Inflammatory macrophage (primary cell): ENCODE measurements at places on chromosomes 5 and 9.

- DNase-seq: no peak
These were observed 2.0 kb downstream of the QSOX2 start for GRCh38 chr9:136243631-136244030.

DNA sequence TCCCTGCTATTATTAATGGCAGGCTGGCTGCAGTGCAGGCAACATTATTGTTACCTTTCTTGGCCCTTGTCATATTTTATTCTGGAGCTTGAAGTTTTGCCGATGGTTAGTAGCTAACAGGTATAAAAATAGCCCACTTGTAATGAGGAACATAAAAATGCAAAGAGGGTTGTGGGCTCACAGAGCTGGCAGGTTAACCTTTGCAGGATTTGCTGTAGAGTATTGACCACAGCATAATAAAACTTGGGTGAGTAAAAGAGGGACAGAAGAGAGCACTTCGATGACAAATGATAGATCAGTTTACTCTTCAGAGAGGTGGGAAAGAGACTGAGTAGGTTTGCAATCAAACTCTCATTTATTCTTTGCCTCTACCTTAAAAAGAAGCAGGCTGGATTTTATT lies 49.7 kb upstream of the SGCD start:
- no peak for DNase-seq

GRCh38 chr9:88991066-88992034 lies at the start of gene S1PR3:
S1PR3 (plus strand) TSS chr9:88991468; CDS start chr9:89001201, 9,733 bp downstream.
- no peak for DNase-seq

DNA sequence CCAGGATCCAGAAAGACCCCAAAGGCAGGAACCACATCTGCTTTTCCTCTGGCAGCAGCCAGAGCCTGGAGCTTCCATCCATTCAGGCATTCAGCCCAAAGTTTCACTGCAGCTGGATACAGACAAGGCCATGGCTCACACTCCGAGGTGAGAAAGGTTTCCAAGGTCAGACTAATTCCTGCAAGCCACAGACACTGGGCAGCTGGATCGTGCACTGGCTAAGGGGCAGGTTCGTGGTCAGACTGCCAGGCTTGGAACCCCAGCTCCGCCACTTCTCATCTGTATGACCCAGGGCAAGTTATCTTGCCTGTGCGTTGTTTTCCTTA lies 36.9 kb downstream of the SPOCK1 start:
- DNase-seq: no peak

GRCh38 chr5:14476786-14477435 lies 104.7 kb upstream of the OTULINL start:
- peak; percentile 37 for DNase-seq

GRCh38 chr5:177312649-177313181 lies 1.0 kb upstream of the MXD3 start:
- DNase-seq: no peak

DNA sequence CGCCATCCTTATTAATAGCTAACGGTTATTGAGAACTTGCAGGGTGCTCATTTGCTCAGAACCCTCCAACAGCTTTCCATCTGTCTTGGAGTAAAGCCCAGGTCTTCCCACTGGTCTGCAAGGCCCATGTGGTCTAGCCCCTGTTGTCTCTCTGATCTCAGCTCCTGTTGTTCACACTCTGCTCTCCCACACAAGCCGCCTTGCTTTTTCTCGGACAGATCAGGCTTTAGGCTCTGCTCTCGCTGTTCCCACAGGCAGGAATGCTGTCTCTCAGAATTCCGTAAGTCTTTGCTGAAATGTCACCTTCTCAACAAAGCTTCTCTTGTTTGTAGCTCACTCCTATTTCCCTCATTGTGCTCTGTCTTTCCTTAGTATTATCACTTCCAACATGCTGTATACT lies 34.3 kb downstream of the GPR107 start:
- DNase-seq: no peak
